ENCODE measurements at places on chromosomes 16 and 17.

GRCh38 chr17:34248511-34249024, 6.5 kb upstream of the CCL2 start:
- no peak for DNase-seq

- DNase-seq: no peak
Observed at GRCh38 chr17:27573971-27574525, 56.9 kb upstream of the LGALS9 start.

DNA sequence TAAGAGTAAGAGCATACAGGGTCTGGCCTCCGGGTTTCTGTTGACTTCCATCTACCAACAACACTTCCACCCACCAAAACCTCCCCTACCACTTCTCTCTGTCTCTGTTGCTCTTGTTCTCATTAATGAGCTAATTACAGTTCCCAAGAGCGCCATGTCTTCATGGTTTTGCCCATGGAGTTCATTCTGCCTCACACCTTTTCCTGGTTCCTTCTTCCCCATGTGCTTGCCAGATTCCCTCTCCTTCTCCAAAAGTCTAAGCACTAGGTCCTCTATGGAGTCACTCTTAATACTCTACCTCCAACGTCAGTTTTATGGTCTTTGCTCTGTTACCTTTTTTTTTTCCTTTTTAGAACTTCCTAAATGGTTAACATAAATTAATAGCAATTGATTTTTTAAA, 92.8 kb downstream of the MYO1D start:
- no peak for DNase-seq

- DNase-seq: no peak
Observed at GRCh38 chr17:27751622-27752490, 48.5 kb downstream of the NOS2 start.

DNA sequence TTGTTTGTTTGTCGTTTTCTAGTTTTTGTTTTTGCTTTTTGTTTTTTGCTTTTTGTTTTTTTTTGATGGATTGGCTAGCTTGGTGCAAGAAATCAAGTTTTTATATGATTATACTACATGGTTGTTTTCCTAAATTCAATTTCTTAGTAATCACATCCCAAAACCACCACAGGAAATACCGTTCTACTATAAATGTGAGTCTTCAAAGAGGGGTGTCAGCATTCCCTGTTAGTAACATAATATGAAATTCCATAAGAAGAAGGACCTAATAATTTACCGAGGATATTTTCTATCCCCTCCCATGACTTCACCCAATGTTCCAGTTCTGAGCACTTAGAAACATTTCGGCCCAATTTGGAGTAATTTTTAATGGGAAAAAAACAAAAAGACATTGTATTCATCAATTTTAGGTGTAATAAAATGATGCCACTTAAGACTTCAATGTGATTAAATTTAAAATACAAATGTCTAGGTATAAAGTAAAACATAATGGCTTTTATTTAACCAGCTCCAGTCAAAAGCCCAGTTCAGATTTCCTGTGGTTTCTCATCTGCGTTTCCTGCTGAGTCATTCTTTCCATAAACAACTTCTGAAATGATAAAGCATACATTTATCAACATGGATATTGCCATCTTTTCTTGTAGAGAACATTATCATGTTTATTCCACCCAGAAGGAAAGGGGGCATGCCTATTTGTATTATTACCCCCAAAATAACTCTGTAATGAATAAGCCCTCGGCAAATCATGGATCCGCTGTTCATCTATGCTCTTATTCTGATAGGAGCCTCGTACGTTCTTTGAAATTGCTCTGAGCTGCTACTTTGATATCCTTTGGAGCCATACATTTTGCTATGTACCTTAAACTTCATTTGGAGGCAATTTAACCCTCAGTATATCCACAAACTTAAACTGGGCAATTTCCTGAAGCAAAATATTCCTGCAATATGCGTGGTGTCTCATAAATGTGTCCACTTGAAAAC, 28.1 kb downstream of the HSBP1 start:
- DNase-seq: peak; percentile 26

DNA sequence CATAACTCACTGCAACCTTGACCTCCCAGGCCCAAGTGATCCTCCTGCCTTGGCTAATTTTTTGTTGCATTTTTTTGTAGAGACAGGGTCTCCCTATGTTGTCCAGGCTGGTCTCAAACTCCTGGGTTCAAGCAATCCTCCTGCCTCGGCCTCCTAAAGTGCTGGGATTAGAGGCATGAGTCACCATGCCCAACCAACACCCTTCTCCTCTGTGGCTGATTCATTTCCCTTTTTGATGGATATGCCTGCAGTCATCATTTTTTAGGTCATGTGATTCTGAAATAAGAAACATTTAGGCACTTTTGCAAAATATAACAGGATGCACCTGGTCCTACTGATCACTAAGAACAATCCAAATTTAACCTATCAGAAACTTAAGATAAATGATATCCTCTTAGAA, 44.0 kb upstream of the YPEL2 start:
- peak; percentile 49 for DNase-seq

GRCh38 chr17:32323811-32324491, 18.0 kb downstream of the C17orf75 start:
- no peak for DNase-seq

DNA sequence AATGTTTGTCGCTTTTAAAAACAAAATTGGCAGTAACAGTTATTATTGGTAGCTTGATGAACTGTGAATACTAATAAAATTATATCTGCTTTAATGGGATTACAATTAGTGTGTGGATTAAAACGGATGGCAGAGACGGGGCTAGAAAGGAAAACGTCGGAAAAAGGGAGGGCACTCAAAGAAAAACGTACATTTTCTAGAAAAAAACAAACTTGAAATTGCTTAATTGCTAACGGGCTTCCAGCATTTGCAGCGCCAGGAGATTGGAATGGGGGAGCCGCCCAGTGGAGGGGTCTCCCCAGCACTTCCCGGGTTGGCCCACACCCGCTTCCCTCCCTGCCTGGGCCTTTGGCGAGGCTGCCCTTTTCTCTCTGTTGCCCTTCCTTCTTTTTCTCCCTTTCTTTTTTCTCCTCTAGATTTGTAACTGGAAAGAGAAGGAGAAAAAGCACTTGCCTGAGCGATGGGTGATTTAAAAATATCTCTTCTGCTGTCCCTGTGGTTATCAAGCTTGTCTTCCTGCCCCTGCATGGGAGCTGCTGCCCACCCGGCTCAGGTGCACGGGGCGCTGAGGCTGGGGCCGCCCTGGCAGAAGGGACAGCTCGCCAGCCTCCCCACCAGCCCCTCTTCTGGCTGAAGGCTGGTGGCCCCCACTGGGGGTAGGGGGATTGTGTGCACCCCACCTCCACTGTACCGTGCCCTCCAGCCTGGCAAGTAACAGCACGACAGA, 5.9 kb downstream of the BAHCC1 start:
- DNase-seq: no peak

GRCh38 chr16:74448990-74449389, 27.7 kb upstream of the CLEC18B start:
- DNase-seq: peak; percentile 83

- DNase-seq: no peak
Observed at GRCh38 chr17:75371339-75371738, 34.1 kb downstream of the GRB2 start.

DNA sequence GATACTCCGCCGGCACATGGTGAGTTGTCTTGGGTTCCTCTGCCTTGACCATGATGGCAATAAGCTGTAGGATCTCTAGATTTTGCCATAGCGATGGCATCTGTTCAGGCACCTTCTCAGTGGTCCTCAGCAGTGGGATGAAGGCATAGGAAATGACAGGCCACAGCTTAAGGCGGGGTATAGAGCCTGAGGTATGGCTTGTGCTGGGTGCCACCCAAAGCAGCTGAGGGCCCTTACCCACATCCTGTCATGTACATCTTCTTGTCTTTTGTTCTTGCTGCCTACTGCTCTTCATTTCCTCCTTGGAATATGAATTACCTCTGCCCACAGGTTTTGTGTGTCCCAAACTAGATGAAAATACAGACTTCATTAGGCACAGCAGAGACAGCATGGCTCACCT, 29.5 kb downstream of the KAT7 start:
- no peak for DNase-seq

GRCh38 chr17:81437191-81437651, 42.0 kb downstream of the BAHCC1 start:
- no peak for DNase-seq

GRCh38 chr17:66437476-66438026, 135.1 kb downstream of the PRKCA start:
- DNase-seq: no peak

DNA sequence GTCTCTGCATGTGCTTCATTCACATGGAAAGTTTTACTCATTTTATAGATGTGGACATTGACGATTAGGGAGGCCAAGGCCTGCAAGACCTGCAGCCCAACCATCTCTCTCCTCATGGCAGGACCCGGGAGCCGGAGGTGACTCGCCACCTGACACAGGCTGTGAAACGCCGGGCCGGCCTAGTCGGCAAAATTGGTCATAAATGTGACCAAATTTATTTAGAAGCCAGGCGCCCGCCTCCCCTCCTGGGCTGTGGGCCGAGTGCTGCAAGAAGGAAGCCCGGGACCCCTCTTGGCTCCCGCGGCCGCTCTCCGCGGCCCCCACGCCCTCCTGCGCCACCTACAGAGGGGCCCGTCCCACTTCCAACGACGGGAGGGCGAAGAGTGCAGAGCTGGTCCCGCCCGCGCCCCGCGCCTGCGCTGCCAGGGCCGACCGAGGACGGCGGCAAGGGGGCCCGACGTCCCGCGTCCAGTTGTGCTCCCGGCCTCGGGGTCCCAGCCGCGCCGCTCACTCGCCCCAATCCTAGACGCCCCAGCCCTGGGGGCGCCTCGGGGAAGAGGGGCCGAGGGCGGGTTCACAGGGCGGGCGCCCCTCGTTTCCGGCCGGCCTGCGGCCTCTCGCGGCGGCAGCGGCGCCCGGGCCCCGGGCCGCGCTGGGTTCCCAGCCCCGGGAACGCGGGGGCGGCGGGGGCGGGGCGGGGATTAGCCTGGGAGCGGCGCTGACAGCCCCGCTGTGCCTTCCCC, 47.5 kb downstream of the WNT3 start:
- DNase-seq: peak; percentile 18

GRCh38 chr16:85650844-85651628, 37.7 kb downstream of the GINS2 start:
- DNase-seq: no peak

GRCh38 chr17:32103476-32104113, 38.7 kb upstream of the RHOT1 start:
- no peak for DNase-seq

GRCh38 chr16:24749310-24749709, 19.9 kb downstream of the TNRC6A start:
- DNase-seq: no peak

- no peak for DNase-seq
Observed at GRCh38 chr17:63954402-63955063, 18.2 kb downstream of the SCN4A start.

GRCh38 chr17:72535779-72536178, 415.0 kb downstream of the SOX9 start:
- DNase-seq: no peak

GRCh38 chr17:61157246-61157886, 242.3 kb upstream of the TBX2 start:
- no peak for DNase-seq

DNA sequence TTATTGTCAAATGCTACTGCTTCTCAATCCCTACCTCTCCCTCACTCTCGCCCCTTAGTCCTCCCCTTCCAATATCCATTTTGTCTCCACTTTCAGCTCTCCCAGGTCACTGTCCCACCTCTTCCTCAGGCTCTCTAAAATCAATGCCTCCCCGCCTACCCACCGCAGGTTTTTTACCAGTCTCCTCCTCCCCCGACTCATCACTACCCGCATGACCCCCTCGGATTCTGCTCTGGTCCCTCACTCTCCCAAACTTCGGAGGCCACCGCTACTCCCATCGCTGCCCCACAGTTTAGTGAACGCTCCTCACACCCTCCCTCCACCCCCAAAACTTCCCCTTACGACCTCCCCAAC, 513 bp downstream of the CRLF3 start:
- no peak for DNase-seq

Measured in HS-5 (cell line).